Peyer's patch (tissue), 4 donors: ENCODE measurements at places on chromosomes 4 and X. TPM values are rescaled to one million over a fixed set of nuclear protein-coding genes. Genes with fewer than 3 reads are reported as not detected.

POLN gene
- 6.6 TPM for total RNA-seq

ITIH6 gene
- total RNA-seq, result not detected

GUCY1A1 gene
- total RNA-seq, result 2.3 TPM

TCEAL5 gene
- not detected for total RNA-seq

NKX3-2 gene
- total RNA-seq, result not detected

ARHGEF38 gene
- 17.3 TPM for total RNA-seq

TMPRSS11B gene
- not detected for total RNA-seq

SLC38A5 gene
- 26.4 TPM for total RNA-seq

DNA sequence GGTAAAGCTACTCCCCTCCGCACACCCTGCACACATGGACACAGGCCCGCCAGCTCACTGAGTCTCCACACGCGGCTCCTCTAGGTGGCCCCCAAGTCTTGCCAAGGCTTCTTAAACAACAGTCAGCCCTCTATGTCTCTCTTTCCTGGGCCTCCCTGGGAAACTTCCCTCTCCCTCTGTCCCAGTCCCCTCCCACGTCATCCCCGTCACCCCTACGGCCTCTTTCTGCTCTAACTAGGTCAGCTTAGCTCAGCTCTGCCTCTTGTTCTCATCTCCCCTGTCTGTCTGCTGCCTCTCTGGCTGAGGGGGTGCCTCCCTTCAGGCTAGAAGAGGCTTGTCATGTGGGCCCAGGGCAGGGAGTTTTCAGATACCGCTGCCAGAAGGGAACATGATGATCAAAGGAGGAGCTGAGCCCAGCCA is 38.8 kb downstream of the SEPTIN6 start:
- DNase-seq, result no peak

DNA sequence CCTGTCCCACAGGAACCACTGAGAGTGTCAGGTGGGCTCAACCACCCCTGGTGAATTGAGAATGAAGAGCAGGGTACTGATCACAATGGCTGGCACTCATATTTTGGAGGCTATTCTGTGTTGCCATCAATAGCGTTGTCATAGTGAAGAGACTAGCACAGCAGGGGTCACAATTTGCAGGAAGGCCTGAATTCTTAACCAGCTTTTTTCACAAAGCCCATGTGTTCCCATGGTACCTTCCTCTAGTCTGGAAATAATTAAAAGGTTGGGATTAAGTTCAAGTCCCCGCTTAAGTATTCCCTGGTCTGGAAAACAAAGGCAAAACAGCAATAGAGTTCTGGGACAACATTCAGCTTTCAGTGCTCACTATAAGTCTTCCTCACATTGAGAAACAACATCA is 1051.7 kb downstream of the C4orf33 start:
- DNase-seq, result no peak

DNA sequence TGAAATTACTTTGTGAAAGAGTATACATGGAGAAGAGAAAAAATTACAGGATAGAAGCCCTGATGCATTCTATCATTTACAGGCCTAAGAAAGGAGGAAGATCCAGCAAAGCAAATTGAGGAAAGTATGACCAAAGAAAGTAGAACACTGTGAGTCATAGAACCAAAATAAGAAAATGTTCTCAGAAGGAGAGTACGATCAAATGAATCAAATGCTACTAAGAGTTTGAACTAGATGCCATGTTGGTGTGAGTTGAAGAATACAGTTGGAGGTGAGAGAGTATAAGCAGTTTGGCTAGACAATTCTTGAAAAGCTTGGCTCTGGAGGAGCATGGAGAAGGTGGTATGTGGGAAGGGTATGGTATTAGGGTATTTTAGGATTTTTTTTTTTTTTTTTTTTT is 161.8 kb downstream of the RPA4 start:
- no peak for DNase-seq

DNA sequence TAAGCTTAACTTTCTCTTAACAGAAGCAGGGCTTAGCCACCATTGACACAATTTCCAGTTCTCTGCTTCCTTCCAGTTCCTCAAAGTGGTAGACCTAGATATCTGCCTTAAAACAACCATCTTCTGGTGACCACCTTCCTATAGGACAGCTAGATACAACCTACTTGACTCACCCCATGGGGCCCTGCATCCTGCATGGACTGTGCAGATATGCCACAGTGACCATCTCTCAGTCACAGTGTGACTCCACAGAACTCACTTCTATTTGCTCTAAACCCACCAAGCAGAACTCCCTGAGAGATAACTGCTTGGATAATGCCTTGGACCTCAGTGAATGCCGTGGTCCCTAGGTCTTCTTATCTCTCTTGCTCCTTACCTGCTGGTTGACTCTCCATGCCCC is 621.6 kb downstream of the IQCM start:
- DNase-seq, result no peak

- DNase-seq, result no peak
Observed at GRCh38 chr4:79233820-79234219, 92.0 kb downstream of the NAA11 start.

DNA sequence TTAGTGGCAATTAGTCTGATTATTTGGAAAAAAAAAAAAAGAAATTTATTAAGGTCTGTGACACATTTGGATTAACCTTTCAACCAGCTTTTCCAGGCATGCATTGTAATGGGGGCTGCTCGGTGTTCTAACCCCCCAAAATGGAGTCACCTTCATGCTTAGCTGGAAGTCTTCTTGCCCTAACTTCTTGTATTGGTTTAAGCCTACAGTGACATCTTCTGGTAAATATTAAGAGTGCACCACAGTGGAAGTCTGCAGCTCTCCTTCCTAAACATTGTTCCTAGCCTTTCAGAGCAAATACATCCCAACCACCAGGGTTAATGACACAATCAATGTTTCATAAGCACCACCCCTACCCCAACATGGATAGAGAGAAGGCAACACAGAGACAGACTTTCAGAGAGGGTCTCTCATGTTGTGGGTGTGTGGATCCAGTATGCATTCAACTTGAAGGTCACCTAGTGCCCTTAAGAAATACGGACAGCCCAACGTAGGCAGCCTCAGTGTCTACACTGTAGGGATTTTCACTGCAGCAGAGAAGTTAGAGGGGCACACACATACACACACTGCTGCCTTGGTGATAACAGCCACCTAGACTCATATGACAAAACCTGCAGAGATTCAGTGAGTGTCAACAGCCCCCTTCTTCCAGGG is 142.9 kb upstream of the MBNL3 start:
- no peak for DNase-seq

GRCh38 chr4:96946552-96946951 is 1106.7 kb downstream of the PDHA2 start:
- DNase-seq, result no peak

- no peak for DNase-seq
Observed at GRCh38 chr4:160251522-160252170, 1148.8 kb downstream of the RAPGEF2 start.

DNA sequence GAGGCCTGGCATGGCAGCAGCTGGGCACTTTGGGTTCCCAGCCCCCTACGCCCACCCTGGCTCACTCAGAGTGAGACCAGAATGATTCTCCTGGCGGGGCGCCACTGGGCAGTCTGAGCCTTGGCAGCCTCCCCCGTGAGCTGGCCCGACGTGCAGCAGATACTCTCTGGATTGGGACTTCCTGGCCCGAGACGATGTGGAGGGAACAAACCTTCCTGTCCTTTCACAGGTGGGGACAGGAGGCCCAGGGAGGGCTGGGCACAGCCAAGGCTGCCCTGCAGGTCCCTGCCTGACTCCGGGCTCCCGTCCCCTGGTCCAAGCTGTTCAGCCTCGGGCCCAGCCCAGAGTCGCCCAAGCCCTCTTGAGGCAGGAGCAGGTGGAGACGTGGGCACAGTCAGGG is 17.9 kb upstream of the ADD1 start:
- DNase-seq, result peak; percentile 34

GRCh38 chr4:144653781-144654545 is 8.0 kb downstream of the HHIP start:
- no peak for DNase-seq

GRCh38 chrX:40733706-40734105 is 1.6 kb downstream of the MED14 start:
- no peak for DNase-seq

DNA sequence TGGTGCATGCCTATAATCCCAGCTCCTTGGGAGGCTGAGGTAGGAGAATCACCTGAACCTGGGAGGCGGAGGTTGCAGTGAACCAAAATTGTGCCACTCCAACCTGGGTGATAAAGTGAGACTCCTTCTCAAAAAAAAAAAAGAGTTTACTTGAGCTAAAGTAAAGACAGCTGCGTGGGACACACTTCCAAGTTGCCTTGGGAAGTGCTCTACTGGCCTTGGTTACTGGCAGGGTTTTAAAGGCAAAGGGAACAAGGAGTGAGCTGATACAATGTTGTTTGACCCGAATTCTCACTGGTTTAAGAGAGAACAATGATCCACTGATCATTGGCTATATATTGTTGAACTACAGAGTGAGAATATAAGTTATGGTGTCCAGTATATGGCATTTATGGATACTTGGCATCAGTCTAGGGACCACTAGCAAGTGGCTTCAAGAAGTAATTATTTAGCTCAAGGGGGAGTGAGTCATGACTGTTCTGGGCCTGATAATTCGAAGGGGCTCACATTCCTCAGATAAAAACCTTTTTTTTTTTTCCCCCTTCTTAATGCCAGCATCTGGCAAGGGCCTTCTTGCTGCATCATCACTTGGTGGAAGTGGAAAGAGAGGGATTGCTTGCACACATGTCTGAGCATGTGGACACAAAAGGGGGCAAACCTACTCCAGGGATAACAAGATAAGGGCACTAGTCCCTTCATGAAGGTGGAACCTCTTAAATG is 32.3 kb downstream of the GRK4 start:
- DNase-seq, result no peak

GRCh38 chr4:102552781-102553180 is 51.6 kb downstream of the NFKB1 start:
- DNase-seq, result no peak

DNA sequence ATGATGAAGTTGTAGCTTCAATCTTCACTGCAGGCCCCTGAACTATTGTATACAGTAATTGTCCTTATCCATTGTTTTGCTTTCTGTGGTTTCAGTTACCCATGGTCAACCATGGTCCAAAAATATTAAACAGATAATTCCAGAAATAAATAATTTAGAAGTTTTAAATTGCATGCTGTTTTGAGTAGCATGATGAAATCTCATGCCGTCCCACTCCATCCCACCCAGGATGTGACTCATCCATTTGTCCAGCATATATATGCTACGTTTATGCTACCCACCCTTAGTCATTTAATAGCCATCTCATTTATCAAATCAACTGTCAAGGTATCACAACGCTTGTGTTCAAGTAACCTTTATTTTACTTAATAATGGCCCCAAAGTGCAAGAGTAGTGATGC is 34.5 kb downstream of the IQCM start:
- no peak for DNase-seq

DNA sequence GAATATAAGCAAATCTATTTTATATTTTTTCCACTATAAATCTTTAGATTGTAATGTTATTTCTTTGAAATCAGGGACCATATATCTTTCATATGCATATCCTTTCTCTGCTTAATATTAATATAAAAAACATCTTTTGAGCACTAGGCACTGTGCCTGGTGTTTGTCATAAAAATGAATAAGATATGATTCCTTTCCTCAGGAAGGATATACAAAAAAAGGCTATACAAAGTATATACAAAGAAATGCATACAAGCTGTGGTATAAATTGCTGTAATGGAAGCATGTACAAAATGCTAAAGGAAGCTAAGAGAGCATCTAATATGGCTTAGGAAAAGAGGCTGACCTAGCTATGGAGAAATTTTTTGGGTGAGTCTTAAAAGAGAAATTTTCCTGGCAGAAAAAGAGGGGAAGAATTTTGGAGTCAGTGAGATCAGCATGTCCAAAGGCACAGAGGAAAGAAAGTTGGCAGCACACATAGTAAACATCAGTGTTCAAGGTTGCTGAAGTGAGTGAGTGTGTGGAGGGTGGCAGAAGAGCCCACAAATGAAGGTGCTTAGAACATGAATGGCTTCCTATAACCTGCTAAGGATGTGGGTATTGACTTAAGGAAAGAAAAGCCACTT is 500.0 kb downstream of the SPRY1 start:
- no peak for DNase-seq
